ENCODE measurements at places on chromosomes 2 and 18.

DNA sequence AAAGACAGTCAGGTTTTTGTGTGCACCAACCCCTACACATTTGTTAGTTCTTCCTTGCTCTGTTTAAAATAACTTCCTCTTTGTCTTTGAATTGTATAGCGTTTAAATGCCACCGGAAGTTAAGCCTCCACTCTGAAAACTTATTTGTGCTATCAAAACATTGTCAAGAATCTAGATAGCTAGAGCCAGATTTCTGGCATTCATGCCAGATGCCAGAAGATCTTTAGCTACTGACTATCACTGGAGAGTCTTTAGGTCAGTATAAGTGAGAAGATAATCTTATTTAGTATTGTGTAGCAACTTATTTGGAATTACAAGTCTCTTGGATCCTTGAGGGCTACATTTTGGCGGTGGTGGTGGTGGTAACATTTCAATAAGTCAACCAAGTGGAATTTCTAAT lies 63.4 kb upstream of the ADAM23 start:
- DNase-seq: no peak

GRCh38 chr18:73381699-73382036 lies 513.9 kb upstream of the NETO1 start:
- DNase-seq: no peak

DNA sequence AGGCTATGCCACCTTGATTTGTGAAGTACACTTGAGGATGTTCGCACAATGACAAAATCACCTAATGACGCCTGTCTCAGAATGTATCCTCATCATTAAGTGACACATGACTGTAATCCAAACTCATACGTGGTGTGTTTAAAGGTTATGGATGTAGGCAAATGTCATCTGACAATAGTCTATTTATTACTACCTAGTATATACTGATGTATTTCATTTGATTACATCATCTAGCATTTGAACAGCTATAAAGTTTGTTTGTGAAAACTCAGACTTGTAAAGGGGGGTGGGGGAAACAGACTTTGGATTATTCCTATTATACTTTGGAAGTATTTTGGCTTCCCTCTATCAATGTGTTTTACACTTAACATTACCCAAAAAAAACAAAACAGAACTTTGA lies 129.9 kb downstream of the TANC1 start:
- no peak for DNase-seq

DNA sequence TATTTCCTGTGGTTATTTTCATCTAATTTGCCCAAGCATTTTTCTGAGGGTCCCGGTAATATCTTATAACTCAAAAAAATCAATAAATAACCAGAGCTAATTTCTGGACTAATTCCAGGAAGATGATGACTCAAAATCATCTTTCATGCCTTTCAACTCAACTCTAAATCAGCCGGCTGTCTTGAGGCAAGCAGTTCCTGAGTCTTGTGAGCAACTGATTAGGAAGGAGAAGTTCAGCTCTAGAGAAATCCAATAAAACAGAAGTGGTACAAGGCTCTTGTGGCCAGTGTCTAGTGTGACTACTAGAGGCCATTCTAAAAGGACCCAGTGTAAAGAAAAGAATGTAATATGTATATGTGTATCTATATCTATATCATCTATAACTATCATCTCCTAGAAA lies 890.4 kb downstream of the TRIB2 start:
- no peak for DNase-seq

DNA sequence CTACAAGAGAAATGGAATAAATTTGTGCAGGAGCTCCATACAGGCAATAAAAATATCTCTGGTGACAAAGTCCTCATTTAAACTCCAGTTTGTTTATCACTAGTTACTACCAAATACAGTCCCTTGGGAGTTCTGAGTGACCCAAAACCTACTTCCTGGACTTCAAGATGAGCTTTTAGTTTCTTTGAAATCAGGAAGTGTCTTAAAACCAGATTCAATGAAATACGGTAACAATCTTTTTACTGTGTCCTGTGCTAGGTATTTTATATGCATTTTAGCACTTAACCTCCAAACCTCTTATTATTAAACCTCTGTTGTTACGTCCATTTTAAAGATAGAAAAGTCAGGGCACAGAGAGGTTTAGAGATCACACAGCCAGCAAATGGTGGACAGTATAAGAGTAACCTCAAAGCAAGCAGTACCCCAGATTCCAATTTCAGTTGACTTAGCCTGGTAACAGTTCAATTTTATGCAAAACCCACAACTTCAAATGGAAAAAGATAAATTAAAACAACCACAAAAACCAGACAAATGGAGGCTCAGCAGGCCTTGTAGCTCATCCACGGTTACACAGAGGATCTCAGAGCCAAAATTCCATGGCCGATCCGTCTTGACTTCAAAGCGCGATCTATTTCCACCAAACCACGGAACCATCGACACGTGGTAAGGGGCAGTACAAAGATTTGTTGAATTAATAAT lies 1.3 kb upstream of the KCMF1 start:
- DNase-seq: peak; percentile 52

DNA sequence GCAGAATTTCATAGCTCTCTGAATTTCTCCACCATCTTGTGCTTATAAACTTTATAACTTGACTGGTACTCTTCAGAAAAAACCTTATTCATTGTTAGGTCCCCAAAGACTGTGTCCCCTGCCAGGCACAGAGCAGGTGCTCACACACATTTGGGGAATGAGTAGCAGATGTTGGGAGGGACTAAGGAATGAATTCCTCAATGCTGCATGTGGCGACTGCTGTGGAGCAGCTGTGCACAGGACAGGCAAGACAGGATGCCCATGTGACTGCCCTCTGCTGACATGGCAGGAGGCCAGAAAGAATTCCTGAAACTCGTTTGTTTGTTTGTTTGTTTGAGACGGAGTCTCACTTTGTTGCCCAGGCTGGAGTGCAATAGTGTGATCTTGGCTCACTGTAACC lies 122.3 kb upstream of the ITGA6 start:
- DNase-seq: no peak

GRCh38 chr2:53437371-53437770 lies 330.2 kb upstream of the CHAC2 start:
- no peak for DNase-seq

DNA sequence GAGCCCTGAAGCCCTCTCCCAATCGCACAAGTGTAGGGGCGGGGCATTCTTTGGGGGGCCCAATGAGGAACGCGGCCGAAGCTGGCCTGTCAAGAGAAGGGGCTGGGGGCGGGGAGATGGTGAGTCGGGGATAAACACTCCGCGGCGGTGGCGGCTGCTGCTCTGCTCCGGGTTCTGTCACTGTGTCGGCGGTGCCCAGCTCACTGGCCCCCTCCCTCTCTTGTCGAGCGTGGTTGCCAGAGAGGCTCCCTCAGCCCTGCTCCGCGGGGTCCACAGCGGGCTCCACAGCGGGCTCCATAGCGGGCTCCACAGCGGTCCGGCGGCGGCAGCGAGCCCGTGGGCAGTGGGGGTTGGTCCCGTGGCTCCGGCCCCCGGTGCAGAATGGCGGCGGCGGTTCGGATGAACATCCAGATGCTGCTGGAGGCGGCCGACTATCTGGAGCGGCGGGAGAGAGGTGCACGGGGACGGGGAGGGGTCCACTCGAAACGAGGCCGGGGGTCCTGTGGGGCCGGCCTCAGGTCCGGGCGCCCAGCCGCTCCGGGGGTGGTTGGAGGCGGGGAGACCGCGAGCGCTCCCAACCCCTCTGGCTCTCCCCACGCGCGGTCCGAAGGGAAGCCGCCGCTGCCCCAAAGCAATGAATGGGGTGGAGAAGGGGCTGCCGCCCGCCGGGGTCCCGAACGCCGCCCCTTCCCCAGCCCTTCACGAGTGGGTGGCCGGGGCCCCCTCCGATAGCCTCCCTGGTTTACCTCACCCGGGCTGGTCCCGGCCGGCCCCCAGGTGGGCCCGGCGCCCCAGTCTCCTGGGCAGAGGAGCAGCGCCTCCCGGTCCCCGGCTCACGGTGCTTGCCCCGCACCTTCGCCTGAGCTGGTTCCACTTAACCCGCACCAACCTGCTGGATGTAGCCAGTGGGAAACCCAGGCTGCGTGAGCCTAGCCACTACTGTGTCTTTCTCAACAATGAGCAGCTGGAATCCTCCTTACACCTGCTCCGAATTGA lies at the start of gene MXD1:
Gene MXD1, plus strand, starts transcription at position 160 of the 996 bp plus-strand sequence. Its CDS starts 222 bp downstream, at position 382.
- peak; percentile 27 for DNase-seq

- DNase-seq: no peak
Observed at GRCh38 chr18:29378651-29379136, 1201.8 kb upstream of the CDH2 start.

DNA sequence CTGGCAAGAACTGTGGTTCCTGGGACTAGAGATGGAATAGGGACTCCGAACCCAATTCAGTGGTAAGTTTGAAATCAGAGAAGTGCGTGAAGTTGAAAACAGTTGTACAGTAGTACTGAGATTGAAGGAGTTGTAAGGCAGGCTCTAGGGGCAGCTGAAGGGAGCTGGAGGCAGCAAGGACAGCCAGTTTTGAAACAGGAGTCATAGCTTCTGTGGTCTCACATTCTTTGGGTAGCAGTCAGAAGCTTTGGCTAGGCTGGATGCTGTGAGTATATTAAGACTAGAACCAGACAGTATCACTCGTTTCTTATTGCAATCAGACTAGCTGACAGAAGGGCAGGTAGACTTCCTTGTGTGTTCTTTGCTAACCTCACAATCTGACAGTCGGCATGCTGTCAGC lies 64.5 kb upstream of the ADAM23 start:
- no peak for DNase-seq

DNA sequence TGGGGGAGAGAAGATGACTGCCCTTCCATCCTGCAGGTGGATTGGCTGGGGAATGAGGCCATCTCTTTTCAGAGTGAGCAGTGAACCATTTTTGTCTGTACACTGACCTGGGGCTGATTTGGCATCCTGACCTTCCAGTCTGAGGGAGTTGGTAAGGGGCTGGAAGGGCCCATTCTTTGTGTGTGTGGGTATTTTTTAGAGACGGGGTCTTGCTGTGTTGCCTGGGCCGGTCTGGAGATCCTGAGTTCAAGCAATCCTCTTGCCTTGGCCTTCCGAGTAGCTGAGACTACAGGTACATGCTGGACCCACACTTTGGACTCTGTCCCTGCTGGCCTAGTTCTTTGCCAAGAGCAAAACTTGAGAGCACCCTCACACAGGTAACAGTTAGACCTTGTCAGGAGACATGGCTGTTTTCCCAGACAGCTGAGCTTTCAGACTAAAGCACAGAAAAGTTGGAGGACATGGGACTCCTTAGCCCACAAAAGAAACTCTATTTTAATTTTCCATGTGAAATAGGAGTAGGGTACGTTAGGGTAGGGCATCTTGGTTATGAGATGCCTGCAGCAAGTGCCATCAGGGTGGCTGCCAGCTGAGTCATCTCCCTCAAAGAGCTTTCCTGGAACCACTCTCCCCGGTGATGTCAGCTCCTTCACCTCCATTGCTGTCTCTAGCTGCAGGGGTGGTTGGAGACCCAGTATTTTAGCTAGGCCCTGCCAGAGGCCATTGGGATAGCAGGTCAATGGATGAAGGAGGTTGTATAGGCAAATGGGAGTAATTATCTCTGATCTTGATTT lies 60.7 kb downstream of the DGKD start:
- DNase-seq: no peak

- peak; percentile 86 for DNase-seq
Observed at GRCh38 chr2:28958689-28959088, 22.4 kb upstream of the TOGARAM2 start.

GRCh38 chr2:29066271-29066860 lies 8.0 kb downstream of the PCARE start:
- DNase-seq: no peak

DNA sequence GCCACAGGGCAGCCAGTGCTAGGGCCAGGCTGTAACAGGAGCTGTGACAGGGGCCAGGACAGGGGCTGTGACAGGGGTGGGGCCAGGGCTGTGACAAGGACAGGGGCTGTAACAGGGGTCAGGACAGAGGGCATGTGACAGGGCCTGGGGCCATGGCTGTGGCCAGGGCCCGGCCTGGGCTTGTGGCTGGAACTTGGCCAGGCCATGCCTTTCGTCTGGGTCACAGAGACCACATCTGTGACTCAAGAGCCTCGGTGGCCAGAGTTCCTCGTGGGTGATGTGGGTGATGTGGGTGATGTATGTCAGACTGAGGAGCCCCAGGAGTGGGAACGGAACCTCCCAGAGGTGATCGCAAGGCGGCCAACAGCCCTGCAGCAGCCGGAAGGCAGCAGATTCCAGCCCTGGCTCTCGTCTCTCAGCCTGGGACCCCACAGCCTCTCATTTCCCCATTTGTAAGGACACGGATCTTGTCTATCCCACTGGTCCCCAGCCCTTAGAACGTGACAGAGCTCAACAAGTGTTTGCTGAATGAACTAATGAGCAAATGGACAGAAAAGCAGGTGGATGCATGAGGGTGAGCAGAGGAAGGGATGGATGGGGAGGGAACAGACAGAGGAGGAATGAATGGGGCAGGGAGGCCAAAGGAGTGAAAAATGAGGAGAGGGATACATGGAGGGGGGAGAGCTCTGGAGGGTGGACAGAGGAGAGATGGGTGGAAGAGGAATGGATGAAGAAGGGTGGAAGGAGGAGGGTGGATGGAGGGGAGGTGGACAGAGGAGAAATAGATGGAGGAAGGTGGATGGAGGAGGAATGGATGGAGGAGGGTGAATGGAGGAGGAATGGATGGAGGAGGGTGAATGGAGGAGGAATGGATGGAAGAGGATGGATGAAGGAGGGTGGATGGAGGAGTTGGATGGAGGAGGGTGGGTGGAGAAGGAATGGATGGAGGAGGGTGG lies 17.3 kb downstream of the ESPNL start:
- DNase-seq: no peak

- no peak for DNase-seq
Observed at GRCh38 chr2:46352621-46353020, 55.4 kb downstream of the EPAS1 start.

DNA sequence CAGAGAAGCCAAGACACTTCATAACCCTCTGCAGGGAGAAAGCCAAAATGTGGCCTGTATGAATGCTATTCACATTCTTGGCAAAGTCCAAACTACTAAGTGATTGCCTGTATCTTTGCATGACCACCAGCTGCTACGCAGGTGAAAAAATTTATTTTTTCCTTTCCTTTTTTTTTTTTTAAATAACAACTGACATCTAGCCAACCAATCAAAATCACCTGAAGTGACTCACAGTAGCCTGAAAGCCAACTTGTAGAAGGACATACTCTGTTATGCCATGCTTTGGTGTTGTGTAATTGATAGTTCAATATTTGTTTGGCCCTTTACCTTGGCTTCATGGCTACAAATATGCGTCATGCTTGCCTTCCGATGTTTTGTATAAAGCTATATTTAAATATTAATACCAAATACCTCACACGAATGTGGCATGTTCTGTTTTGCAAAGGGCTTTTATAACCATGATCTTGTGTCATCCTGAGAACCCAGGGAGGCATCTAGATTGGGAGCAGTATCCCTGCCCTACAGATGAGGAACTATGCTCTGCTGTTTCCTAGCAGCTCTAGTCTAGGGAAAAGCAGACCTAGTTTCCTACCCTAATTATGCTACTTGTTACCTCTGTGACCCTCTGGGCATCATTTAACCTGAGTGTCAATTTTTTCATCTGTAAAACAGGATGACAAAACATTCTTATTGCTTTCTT lies 102.1 kb downstream of the MYOM1 start:
- DNase-seq: no peak
